ENCODE measurements at places on chromosomes 4 and X.
A peak's percentile ranks its signal among the peaks of the same experiment; 100 is the strongest.

GRCh38 chr4:71275004-71275403 lies 63.8 kb upstream of the SLC4A4 start:
- DNase-seq, result no peak

DNA sequence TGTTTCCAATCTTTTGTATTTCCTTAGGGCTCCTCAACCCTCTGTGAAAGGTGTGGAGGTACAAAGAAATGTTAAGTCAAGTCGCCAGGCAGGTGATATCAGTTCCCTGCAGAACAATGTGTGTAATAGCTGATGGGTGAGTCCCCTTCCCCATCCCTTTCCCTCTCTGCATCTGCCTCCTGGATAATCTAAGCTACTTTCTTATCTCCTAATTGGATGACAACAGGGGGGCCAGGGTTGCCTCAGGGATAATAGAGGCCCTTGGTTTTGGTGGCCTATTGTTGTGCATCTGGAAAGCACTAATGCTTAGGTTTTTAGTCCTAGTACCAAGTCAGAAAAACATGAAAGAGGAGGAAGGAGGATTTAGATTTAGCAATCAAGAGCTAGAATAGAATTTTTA lies 29.1 kb downstream of the MAGED1 start:
- DNase-seq, result no peak

- no peak for DNase-seq
These were observed 105.9 kb upstream of the SLC7A11 start for GRCh38 chr4:138348055-138348454.

- no peak for DNase-seq
These were observed 70.1 kb upstream of the ENPP6 start for GRCh38 chr4:184287697-184288255.

GRCh38 chr4:101191302-101192098 lies 155.8 kb downstream of the PPP3CA start:
- DNase-seq, result no peak

DNA sequence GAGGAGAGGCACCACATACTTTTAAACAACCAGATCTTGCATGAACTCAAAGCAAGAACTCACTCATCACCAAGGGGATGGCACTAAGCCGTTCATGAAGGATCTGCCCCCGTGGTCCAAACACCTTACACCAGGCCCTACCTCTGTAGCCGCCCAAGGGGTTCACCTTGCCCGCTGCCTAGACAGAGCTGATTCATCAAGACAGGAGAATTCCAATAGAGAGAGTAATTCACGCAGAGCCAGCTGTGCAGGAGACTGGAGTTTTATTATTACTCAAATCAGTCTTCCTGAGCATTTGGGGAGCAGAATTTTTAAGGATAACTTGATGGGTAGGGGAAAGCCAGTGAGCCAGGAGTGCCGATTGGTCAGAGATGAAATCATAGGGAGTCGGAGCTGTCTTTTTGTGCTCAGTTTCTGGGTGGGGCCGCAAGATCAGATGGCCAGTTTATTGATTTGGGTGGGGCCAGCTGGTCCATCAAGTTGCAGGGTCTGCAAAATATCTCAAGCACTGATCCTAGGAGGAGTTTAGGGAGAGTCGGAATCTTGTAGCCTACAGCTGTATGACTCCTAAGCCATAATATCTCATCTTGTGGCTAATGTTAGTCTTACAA lies 364.7 kb downstream of the PCDH7 start:
- no peak for DNase-seq

GRCh38 chrX:55033429-55033828 lies 2.7 kb upstream of the ALAS2 start:
- DNase-seq, result no peak

GRCh38 chr4:37946503-37947179 lies 13.6 kb upstream of the PTTG2 start:
- DNase-seq, result no peak

DNA sequence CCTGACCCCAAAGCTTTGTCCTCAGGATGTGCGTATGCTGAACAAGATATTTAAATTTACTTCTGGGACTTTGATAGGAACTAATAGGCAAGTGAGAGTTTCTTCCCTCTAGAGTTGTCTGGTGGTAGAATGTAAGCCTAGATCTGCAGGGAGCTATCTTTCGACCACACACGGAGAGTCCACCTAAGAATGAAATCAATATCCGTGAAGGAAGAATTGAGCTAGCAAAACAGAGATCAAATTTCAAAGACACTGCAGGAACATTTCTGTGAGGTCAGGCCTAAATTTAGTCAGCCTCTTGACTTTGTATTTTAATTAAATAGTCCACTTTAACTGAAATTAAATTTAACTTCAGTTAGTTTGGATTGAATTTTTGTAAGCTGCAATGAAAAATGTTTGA lies 871.3 kb downstream of the RAB28 start:
- no peak for DNase-seq

DNA sequence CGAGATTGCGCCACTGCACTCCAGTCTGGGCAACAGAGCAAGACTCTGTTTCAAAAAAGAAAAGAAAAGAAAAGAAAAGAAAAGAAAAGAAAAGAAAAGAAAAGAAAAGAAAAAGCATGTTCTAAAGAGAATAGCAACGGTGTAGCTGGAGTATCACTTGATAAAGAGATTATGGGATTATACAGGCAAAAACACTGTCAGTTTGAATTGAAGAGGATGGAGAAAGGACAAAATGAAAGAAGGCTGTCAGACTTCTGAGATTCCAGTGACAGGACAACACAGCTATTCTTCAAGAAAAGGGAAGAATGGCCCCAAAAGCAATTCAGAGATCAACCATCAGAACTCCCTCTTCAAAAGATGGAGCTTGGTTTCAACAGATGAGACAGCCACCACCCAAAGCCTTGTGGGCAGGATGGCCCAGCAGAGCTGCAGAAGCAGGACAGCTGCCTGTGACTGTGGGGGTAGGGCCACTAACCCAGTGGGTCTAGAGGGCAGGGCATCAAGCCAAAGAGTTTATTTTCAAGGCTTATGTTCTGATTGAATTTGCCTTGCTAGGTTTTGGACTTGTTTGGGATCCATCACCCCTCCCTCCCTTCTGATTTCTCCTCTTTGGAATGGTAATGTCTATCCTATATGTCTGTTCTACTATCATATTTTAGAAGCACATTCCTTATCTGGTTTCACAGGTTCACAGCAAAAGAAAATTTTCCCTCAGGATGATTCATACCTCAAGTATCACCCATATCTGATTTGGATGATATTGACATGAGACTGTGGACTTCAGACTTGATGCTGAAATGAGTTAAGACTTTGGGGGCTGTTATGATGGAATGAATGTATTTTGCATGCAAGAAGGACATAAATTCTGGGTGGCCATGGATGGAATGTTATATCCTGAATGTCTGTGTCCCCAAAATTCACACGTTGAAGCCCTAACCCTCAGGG lies 17.5 kb downstream of the RFC1 start:
- no peak for DNase-seq

DNA sequence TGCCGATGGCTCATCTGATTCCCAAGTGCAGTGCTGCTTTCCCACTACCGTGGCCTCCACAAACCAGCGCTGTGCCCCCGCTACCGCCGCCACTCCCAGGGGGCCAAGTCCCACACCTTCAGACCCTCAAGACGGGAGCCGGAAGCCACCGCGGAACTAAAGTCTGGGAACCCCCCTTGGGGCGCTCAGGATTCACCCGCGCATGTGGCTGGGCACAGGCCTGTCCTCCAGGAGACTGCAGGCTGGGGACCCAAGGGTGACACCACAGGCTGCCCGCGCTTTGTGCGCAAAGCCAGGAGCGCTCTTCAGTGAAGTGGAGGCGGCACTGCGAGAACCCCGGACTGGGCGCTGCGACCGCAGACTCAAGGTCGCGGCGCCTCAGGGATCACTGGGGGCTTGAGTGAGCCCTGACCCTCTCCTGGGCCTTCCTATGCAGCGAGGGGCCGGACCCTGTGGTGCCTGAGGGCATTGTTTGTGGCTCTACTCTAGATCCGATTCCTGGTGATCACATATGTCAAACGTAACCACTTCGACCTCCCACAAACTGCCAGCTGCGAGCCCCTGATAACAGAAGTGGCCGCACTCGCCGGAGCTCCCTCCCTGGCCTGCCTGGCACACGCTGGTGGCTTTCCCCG lies 20.4 kb upstream of the TBC1D14 start:
- no peak for DNase-seq

GRCh38 chr4:15562114-15562513 lies 92.4 kb downstream of the CC2D2A start:
- no peak for DNase-seq

DNA sequence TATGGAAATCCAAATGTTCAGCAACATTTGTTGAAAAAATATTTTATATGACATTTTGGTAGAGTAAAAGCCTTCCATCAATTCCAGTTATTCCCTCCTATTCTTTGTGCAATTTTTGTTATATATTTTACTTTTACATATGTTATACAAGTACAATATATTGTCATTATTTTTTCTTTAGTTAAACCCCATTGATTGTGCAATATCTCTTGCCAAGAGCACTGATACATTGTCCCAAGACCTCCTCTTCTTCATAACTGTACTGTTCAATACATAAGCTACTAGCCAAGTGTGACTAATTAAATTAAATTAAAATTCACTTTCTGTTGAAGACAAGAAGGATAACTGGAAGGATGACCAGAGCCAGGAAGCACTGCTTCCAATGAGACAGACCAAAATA lies 527.5 kb downstream of the TMA16 start:
- DNase-seq, result no peak

DNA sequence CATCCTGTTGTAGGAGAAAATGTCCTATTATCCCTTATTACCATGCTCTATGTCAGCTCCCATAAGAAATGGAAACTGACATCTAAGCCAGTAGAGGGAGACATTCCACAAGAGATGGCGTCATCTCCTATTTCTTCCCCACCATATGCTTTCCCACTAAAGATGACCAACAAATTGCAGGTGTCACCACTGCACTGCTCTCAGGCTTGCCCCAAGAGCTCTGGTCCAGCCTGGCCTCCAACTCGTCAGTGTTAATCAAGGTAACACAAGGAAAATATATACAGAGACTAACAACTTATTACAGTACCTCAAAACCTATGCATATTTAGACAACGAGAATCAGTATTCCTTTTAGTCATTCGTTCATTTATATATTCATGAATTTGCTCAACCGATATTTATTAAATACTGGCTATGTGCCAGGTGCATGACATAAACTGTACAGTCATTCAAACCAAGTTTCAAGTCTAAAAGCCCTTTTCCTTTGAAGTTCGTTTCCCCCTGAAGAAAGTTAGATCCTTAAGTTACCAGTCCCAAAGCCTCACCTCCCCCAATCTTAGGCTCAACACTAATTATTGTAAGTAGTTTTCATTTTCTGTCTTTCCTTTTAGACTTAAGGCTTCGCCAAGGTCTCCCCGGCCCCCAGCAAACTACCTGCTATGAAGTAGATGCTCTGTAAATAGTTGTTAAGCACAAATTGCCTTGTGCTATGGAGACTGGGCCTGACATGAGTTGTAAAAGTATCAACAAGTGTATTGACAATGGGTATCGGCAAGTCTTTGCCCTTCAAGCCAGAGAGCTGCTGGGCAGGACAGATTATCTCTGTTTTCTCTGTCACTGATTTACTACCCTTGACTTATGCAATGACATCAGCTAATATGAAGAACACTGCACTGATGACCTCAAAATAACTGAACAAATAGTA lies 3.1 kb upstream of the FGB start:
- peak; percentile 10 for DNase-seq

DNA sequence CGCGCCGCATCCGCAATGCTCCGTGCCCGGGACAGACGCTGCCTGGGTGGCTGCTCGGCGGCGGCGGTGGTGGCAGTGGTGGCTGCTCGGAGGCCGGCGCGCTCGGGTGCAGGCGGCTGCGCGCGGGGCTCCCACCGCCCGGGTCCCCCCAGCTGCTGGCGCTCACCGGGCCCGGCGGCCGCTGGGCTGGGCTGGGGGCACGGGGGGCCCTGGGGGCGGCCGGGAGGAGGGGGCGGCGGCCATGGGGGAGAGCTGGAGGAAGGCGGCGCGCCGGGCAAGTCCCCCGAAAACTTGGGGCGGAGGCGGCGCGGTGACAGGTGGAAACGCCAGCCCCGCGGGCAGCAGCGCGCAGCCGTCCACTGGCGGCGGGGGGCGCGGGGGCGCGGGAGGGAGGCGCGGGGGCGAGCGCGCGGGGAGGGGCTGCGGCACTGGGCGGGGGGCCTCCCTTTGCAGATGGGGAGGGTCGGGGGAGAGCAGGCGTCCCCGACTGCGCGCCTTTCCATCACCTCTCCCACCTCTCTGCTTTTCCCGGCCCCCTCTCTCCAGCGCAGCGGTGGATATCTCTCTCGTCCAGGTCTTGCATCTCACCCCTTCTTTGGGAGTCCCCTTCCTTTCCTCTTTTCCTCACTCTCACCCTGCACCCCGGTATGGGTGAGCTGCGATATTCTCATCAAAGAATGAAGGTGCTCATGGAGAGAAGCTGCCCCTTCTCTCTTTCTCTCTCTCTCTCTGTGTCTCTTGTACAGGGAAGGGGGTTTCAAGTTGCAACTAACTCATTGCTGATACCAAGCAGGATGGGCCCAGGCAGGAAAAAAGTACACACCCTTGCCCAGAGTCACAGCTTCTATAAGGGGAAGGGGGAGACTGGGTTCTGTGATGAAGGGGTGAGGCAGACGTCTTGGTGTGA lies 83.7 kb upstream of the DHRSX start:
- no peak for DNase-seq

GRCh38 chr4:9979101-9979701 lies 42.1 kb downstream of the SLC2A9 start:
- no peak for DNase-seq

- DNase-seq, result peak; percentile 22
These were observed 26.8 kb upstream of the TMEM184C start for GRCh38 chr4:147590249-147590920.

DNA sequence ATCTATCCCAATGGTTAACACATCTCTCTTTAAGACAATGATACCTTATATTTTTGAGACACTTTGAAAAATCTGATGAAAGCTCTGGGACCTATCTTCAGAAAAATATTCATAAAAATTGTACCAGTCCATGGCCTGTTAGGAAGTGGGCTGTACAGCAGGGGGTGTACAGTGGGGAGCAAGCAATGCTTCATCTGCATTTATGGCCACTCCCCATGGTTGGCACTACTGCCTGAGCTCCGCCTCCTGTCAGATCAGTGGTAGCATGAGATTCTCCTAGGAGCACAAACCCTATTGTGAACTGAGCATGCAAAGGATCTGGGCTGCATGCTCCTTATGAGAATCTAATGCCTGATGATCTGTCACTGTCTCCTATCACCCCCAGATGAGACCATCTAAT lies 42.6 kb downstream of the C4orf51 start:
- no peak for DNase-seq

DNA sequence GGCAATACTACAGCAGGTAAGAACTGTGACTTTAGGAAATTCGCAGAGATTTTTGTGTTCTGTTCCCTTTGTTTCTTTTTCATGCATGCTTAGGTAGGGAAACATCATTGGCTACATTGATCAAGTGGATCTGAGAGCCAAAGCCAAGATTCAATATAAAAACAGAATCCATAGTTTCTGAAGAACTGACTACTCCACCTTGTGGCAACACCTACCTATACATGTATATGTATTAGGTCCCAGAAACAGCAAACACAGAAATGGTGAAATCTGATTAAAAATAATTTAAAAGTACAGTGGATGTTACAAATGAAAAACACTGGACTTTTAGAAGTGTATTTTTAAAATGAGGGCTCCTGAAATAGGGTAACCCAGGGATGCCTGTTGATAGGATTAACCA lies 322.6 kb upstream of the MAOA start:
- DNase-seq, result no peak

GRCh38 chr4:24643774-24644520 lies 59.6 kb upstream of the DHX15 start:
- DNase-seq, result no peak

- DNase-seq, result no peak
These were observed 135.9 kb downstream of the CPE start for GRCh38 chr4:165514739-165515138.

Data from NCI-H1105 (cell line).